ENCODE measurements at places on chromosomes 5 and 9.
A peak's percentile ranks its signal among the peaks of the same experiment; 100 is the strongest.

DNA sequence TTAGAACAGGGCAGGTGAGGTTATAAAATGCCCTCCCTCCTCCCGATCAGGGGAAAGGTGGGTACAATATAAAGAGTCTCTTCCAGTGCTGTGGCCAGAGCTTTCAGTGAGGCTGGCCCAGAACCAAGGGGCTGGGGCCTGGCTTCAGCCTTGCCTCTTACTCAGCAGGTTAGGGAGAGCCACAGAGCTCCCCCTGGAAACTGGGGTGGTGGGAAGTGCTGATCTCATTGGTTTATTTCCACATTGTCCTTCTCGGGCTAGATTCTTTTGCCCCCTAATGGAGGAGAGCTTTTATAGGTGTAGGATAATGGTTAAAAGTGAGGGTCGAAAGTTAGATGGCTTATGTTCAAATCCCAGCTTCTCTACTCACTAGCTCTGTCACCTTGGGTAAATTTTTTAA lies 186.7 kb upstream of the TBC1D2 start:
- no peak for DNase-seq
- H3K27me3 ChIP-seq, result peaks cover 7% of the 10 kb centered on the region
- H3K4me3 ChIP-seq, result no peak overlapping the region
- H3K36me3 ChIP-seq, result no peaks in the 10 kb centered on the region

- no peak for DNase-seq
- H3K4me3 ChIP-seq, result no peak overlapping the region
- no peak overlapping the region for H3K27ac ChIP-seq
- H3K27me3 ChIP-seq, result peaks cover 27% of the 10 kb centered on the region
- no peaks in the 10 kb centered on the region for H3K36me3 ChIP-seq
Observed at GRCh38 chr5:171421331-171422262, 2.1 kb downstream of the FGF18 start.

DNA sequence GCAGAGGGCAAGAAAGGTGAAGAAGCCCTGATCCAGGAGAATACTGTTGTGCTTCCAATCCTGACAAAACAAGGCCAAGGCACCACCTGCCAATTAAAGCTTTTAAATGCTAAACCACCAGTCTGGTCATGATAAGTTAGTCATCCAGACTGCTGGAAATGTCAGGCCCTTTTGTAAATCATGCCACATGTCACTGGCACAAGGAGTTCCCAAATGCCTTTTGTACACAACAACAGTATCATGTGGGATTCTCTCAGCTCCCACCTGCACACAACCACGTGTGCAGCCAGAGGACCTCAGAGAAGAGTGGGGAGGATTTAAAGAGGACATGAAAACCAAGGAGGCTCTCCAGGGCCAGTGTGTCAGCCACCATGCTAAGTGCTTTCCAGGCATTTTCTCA lies 99.3 kb downstream of the CDK5RAP2 start:
- peak overlapping the region; percentile 46 for H3K27ac ChIP-seq
- H3K36me3 ChIP-seq, result peaks cover 40% of the 10 kb centered on the region
- peaks cover 7% of the 10 kb centered on the region for H3K4me1 ChIP-seq

DNA sequence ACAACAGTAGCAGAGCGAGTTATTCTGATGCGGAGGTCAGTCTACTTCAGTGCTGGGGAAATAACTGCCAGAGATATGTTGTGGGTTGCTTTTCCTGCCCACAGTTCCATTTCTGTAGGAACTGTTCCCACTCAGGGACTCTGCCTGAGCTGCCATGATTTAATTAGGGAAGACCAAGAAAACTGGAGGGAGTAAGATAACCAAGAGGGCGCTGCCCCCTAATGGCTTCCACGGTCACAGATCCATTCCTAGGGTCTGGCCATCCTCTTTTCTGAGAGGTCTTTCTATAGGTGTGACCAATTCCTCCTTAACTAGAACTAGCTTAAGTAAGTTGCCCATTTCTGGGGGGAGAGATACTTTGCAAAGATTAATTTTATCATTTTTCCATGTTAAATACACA lies 125.9 kb downstream of the APBA1 start:
- no peak overlapping the region for H3K27ac ChIP-seq
- H3K4me1 ChIP-seq, result peaks cover 4% of the 10 kb centered on the region
- H3K27me3 ChIP-seq, result peaks cover 16% of the 10 kb centered on the region
- no peak for DNase-seq
- no peaks in the 10 kb centered on the region for H3K36me3 ChIP-seq

DNA sequence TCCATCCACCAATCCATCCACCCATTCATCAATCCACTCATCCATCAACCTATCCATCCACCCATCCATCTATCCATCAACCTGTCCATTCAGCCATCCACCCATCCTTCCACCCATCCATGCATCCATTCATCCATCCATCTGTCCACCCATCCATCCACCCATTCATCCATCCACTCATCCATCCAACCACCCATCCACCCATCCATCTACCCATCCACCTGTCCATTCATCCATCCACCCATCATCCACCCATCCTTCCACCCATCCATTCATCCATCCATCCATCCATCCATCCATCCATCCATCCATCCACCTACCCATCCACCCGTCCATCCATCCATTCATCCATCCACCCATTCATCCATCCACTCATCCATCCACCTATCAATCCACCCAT lies 195.8 kb downstream of the NXNL2 start:
- no peaks in the 10 kb centered on the region for H3K36me3 ChIP-seq
- no peak for DNase-seq
- H3K4me1 ChIP-seq, result no peaks in the 10 kb centered on the region
- no peak overlapping the region for H3K4me3 ChIP-seq
- no peak overlapping the region for H3K27ac ChIP-seq

GRCh38 chr9:135921749-135922310 lies 14.5 kb upstream of the CAMSAP1 start:
- H3K4me1 ChIP-seq, result peaks cover 21% of the 10 kb centered on the region
- H3K27me3 ChIP-seq, result no peaks in the 10 kb centered on the region
- peaks cover 41% of the 10 kb centered on the region for H3K36me3 ChIP-seq

DNA sequence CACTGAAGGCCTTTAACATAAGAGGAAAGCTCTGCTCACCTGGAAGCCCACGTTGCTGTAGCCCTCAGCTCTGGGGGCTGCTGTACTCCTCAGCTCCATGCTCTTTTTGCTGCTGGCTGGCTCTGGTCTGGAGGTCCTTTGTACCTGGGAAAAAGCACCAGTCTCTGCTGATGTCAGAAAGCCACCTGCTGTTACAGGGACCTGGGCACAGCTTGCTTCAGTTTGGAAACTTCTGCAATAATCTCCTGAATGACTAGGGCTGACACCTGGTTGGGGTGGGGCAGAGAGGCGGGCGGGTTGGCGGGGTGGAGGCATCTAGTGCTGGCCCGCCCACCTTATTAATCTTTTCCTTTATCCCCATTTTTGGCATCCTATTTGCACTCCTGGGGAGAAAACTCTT lies at the start of gene SLC28A3:
TSS of gene SLC28A3 (minus strand) at position 224 of the 400 bp plus-strand sequence. CDS start at position 99, 125 bp downstream.
- no peak for DNase-seq
- no peak within 1 kb of the TSS for H3K27ac ChIP-seq
- peaks cover 6% of the 10 kb centered on the region for H3K27me3 ChIP-seq
- no peak within 1 kb of the TSS for H3K4me3 ChIP-seq
- no peaks in the 10 kb centered on the region for H3K4me1 ChIP-seq

DNA sequence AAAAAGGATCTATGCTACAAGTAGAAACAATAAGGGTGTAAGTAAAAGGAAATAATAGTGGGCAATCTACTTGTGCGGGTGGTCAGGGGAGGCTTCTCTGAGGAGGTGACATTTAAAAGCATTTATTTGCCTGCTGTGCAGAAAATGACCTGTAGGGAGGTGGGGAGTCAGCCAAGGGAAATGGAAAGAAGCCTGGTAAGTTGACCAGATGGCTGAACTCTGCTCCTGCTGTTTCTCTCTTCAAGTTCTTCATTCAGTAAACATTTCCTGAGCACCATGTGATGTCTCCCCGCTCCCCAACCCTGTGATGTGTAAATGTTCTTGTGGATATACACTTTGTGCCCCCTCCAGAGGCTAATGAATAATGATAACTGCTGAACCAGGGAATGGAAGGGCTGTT lies 9.9 kb upstream of the SPIN1 start:
- H3K27ac ChIP-seq, result no peak overlapping the region
- H3K36me3 ChIP-seq, result no peaks in the 10 kb centered on the region
- H3K27me3 ChIP-seq, result peaks cover 14% of the 10 kb centered on the region
- DNase-seq, result no peak
- no peak overlapping the region for H3K4me3 ChIP-seq
- no peaks in the 10 kb centered on the region for H3K4me1 ChIP-seq

- DNase-seq, result no peak
- no peak overlapping the region for H3K4me3 ChIP-seq
- no peak overlapping the region for H3K27ac ChIP-seq
- H3K36me3 ChIP-seq, result peaks cover 47% of the 10 kb centered on the region
Observed at GRCh38 chr5:123371575-123372179, 51.5 kb downstream of the CEP120 start.

- no peak for DNase-seq
- no peak overlapping the region for H3K4me3 ChIP-seq
- peaks cover 30% of the 10 kb centered on the region for H3K4me1 ChIP-seq
- no peaks in the 10 kb centered on the region for H3K27me3 ChIP-seq
Observed at GRCh38 chr5:172142709-172143215, 45.3 kb downstream of the STK10 start.

- no peak overlapping the region for H3K4me3 ChIP-seq
- H3K36me3 ChIP-seq, result no peaks in the 10 kb centered on the region
- H3K27me3 ChIP-seq, result peaks cover 2% of the 10 kb centered on the region
- no peak overlapping the region for H3K27ac ChIP-seq
- DNase-seq, result no peak
- peaks cover 30% of the 10 kb centered on the region for H3K4me1 ChIP-seq
Observed at GRCh38 chr9:5593904-5594303, 35.0 kb upstream of the RIC1 start.

- H3K4me1 ChIP-seq, result peaks cover 7% of the 10 kb centered on the region
- H3K4me3 ChIP-seq, result no peak overlapping the region
- no peak for DNase-seq
- no peaks in the 10 kb centered on the region for H3K36me3 ChIP-seq
Observed at GRCh38 chr5:176822041-176822792, 11.9 kb downstream of the UNC5A start.

GRCh38 chr5:31273161-31273560 lies 79.7 kb downstream of the CDH6 start:
- no peaks in the 10 kb centered on the region for H3K36me3 ChIP-seq
- H3K27ac ChIP-seq, result no peak overlapping the region
- no peaks in the 10 kb centered on the region for H3K27me3 ChIP-seq
- H3K4me1 ChIP-seq, result peaks cover 3% of the 10 kb centered on the region

GRCh38 chr9:93132946-93133680 lies 938 bp downstream of the NINJ1 start:
- peaks cover 47% of the 10 kb centered on the region for H3K4me1 ChIP-seq
- H3K27me3 ChIP-seq, result no peaks in the 10 kb centered on the region
- H3K4me3 ChIP-seq, result peak overlapping the region; percentile 90

GRCh38 chr9:136528716-136529341 lies 17.0 kb downstream of the NOTCH1 start:
- no peak overlapping the region for H3K4me3 ChIP-seq
- DNase-seq, result no peak
- H3K27ac ChIP-seq, result no peak overlapping the region
- H3K4me1 ChIP-seq, result peaks cover 15% of the 10 kb centered on the region
- peaks cover 11% of the 10 kb centered on the region for H3K36me3 ChIP-seq
- H3K27me3 ChIP-seq, result no peaks in the 10 kb centered on the region

DNA sequence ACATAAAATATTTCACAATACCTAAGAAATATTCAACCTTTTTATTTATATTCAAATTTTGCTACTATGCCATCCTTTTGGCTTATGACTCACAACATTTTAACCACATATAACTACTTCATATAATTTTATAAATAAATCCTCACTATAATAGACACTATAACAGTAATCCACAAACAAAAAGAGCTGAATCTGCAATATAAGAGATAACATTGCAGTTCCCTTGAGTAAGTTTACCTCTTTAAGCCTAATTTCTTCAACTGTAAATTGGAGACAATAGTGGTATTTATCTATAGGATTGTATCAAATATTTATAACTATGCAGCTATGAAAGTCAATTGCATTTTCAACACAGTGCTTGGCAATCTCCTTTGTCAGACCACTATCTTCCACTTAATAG lies 1084.5 kb downstream of the NR2F1-AS1 start:
- no peaks in the 10 kb centered on the region for H3K4me1 ChIP-seq
- no peak overlapping the region for H3K27ac ChIP-seq
- H3K27me3 ChIP-seq, result no peaks in the 10 kb centered on the region
- DNase-seq, result no peak
- H3K36me3 ChIP-seq, result no peaks in the 10 kb centered on the region

- no peaks in the 10 kb centered on the region for H3K36me3 ChIP-seq
- H3K4me3 ChIP-seq, result no peak overlapping the region
- H3K27me3 ChIP-seq, result peaks cover 36% of the 10 kb centered on the region
- no peak for DNase-seq
Observed at GRCh38 chr9:36980148-36980974, 53.7 kb downstream of the PAX5 start.

GRCh38 chr5:109550077-109550476 lies 139.7 kb upstream of the MAN2A1 start:
- no peak overlapping the region for H3K27ac ChIP-seq
- DNase-seq, result no peak
- H3K4me1 ChIP-seq, result no peaks in the 10 kb centered on the region
- H3K4me3 ChIP-seq, result no peak overlapping the region
- H3K27me3 ChIP-seq, result no peaks in the 10 kb centered on the region

GRCh38 chr9:18668944-18669343 lies 195.0 kb downstream of the ADAMTSL1 start:
- no peaks in the 10 kb centered on the region for H3K4me1 ChIP-seq
- no peak overlapping the region for H3K27ac ChIP-seq
- DNase-seq, result no peak
- H3K36me3 ChIP-seq, result no peaks in the 10 kb centered on the region

- H3K4me3 ChIP-seq, result no peak overlapping the region
- H3K27me3 ChIP-seq, result peaks cover 7% of the 10 kb centered on the region
- H3K27ac ChIP-seq, result no peak overlapping the region
- DNase-seq, result no peak
- peaks cover 3% of the 10 kb centered on the region for H3K36me3 ChIP-seq
- peaks cover 6% of the 10 kb centered on the region for H3K4me1 ChIP-seq
Observed at GRCh38 chr5:132046880-132047299, 13.6 kb upstream of the IL3 start.

DNA sequence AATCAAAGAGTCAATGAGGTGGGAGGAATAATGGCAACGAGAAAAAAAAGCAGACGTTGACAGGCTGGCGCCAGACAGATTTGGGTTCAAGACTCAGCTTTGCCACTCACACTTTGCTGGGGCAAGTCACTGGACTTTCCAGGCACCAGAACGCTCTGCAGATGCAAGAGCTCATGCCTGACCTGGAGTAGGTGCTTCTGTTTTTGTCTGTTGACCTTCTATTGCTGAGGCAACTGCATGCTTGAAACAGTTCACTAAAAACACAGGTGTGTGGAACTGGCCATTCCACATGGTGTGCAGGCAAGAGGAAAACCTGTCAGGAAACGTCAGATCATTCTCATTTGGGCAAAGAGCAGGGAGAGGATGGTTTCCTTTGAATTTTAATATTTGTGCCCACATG lies 161.2 kb upstream of the SMIM23 start:
- H3K4me1 ChIP-seq, result no peaks in the 10 kb centered on the region
- no peak for DNase-seq
- no peak overlapping the region for H3K27ac ChIP-seq
- H3K4me3 ChIP-seq, result no peak overlapping the region

DNA sequence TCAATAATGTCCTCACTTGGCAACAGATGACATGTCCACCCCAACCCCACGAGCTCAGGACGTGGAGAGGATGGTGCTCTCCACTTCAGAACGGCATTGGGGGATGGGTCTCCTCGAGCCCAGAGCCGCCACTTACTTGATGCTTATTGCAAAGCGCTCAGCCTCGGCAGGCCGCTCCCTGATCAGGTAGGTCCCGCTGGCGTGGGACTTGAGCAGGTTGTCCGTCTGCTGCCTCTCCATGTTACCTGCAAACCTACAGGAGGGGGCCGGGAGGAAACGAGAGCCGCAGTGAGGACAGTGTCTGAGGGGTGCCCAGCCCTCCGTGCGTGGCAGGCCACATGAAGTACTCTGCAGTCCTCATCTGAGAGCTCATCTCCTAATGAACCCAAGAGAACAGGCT lies 36.6 kb upstream of the SARDH start:
- H3K4me1 ChIP-seq, result no peaks in the 10 kb centered on the region
- no peak overlapping the region for H3K4me3 ChIP-seq
- H3K36me3 ChIP-seq, result peaks cover 9% of the 10 kb centered on the region
- H3K27me3 ChIP-seq, result no peaks in the 10 kb centered on the region
- H3K27ac ChIP-seq, result no peak overlapping the region
- DNase-seq, result no peak

Data from activated T-helper 2 cell treated with anti-CD3 and anti-CD28 coated beads, Interferon-gamma antibody, Interleukin-2, Interleukin-4, amounts not matched to agents 10 μg/mL and 5 μg/mL and 100 μg/mL, durations not matched to agents 14 hours and 24 hours and 36 hours (primary cell).